ENCODE measurements at places on chromosomes 11 and 22.

- DNase-seq = no peak
Observed at GRCh38 chr11:16936643-16937042, 77.6 kb downstream of the PLEKHA7 start.

GRCh38 chr11:95589893-95590612 is 199.5 kb downstream of the FAM76B start:
- DNase-seq = no peak

GRCh38 chr11:16474659-16475058 is 118.3 kb upstream of the SOX6 start:
- no peak for DNase-seq

DNA sequence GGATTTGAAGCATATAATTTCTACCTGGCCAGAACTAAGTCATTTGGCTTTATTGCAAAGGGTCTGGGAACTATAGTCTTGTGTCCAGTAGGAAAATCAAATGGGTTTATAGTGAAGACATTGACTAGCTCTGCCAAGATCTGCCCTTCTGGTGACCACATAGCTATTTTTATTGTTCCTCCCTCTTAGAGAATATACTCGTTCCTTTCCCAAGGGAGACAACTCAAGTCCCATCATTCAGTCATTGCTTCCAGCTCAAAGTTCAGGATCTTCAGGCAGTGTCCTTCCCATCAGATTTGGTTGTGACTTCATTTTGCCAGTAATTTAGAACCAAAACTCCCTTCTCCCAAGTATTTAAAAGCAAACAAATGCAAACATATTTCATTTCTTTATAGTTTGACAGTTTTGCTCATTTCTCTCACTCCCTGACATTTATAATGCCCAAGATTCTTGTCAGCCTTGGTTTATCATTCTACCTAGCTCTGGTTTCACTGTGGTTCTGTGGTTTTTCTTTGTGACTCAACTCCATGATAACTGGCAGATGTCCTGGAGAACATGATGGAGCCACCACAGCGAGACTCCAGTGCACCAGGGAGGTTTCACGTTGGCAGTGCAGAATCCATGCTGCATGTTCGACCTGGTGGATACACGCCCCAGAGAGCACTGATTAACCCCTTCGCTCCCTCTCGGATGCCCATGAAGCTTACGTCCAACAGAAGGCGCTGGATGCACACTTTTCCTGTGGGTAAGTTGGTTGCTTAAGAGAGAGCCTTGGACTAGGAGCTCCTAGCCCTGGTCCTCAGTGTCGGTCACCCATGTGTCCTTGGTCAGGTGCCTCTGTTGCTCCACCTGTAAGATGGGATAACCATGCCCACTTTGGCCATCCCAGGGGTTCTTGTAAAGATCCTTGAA is 64.9 kb downstream of the DEPDC5 start:
- DNase-seq = no peak

DNA sequence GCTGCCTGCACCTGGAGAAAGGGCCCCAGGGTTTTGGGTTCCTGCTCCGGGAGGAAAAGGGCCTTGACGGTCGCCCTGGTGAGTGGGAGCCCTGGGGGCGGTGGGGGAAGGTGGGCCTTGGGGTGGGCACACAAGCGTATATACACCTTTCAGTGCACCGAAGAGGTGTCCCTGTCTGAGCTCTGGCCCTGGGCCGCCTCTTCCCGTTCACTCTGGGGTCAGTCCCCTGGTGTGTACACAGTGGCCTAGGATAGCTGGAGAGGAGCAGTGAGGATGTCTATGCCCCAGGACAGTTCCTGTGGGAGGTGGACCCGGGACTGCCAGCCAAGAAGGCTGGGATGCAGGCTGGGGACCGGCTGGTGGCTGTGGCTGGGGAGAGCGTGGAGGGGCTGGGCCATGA is 2.8 kb downstream of the NHERF4 start:
- DNase-seq = no peak

DNA sequence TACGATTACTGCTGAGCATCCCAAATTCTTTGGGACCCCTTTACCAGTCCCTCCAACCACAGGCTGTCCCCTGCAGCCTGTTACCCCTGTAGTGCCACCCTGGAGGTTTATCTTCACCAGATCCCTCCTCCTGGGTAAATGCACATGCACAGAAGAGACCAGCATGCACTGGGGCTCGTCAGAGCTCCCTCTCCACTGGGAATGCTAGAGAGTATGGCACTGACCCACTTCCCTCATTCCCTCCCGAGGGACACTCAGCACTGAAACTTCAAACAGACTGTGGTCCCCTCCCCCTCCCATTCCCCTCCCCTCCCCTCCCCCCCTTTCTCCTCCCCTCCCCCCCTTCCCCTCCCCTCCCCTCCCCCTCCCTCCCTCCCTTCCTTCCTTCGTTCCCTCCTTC is 49.1 kb downstream of the C11orf91 start:
- no peak for DNase-seq

DNA sequence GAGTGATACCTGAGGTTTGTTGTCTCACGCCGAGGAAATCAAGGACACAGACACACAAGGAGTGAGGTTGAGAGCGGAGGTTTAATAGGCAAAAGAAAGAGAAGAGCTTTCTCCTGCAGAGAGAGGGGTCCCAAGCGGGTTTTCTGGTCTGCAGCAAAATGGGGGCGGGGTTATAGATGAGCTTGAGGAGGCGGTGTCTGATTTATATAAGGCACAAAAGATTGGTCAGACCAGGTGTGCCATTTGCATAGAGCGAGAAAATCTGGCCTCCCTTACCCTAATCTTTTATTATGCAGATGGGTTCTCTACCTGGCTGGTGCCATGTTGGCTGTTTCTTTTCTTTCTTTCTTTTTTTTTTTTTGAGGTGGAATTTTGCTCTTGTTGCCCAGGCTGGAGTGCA is 11.8 kb downstream of the C11orf96 start:
- DNase-seq = no peak

GRCh38 chr11:79113054-79113690 is 327.7 kb downstream of the TENM4 start:
- DNase-seq = no peak
